Bone marrow (tissue), 2 donors: ENCODE measurements at places on chromosomes 6 and 20.

GRCh38 chr20:46562009-46562372 is 11.5 kb upstream of the OCSTAMP start:
- no peak for DNase-seq

DNA sequence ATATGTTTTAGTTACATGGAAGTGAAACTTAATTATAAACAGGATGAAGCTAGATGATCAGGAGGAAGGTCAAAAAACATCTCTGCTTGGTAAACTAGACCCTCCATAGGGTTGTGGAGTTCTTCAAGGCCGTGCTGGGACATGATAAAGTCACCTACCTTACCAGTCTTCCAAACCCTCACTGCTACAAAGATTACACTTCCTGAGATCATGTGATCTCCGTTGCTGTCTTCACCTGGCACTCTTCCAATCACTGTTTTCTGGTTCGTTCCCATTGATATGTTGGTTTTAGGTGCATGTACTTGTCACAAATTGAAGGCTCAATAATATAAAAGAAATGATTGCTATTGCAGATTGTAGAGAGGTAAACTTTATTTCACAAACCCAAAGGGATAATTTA is 161.5 kb upstream of the MAN1A1 start:
- DNase-seq: no peak

DNA sequence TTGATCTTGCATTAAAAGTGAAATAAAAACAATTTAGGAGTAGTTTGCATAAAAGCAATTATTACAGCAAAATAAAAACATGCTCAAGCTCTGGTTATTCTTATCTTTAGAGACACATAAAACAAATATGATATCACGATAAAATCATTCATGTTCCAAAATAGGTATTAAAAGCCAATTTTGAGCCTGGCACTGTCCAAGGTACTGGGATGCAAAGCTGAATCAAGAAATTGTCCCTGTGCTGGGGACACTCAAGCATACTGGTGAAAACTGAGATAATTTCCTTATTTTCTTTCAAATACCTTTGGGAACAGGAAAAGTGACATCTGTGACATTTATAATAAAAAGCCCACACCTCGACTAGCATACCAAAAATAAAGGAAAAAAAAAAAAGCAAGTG is 931 bp upstream of the MTCL3 start:
- DNase-seq: no peak

DNA sequence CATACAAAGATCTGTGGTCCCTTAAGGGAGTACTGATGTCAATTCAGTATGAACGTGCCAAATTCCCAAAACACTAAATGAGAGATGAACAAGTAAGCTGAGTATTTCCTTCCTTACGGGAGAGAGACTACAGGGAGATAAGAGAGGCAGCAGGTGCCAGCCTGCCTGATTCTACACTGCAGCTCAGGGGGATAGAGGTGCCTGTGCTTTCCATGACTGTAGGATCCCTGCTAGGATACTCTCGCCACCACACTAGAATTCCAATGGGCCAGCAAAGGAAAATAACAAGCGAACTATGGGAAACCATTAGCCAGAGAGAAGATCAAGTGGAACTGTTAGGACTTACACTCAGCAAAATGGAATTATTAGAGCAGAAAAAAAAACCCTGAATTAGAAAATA is 198.5 kb upstream of the BTBD3 start:
- DNase-seq: no peak

DNA sequence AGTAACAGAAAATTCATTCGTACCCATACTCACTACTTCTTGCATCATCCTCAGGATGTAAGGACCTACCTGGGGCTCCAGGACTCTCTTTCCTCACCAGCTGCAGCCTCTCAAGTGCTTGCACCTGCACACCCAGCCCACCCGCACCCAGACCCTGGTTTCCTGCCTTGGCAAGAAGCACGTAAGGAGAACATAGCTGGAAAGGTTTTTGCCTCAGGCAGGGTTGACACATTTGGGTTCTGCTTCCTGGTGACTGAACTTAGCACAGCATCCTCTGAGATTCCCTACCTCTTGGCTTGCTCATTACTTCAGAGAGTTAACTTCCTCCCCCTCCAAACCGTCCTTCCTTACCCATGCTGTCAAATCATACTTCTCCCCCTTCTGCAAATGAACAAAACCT is 556.9 kb downstream of the CD83 start:
- DNase-seq: no peak

DNA sequence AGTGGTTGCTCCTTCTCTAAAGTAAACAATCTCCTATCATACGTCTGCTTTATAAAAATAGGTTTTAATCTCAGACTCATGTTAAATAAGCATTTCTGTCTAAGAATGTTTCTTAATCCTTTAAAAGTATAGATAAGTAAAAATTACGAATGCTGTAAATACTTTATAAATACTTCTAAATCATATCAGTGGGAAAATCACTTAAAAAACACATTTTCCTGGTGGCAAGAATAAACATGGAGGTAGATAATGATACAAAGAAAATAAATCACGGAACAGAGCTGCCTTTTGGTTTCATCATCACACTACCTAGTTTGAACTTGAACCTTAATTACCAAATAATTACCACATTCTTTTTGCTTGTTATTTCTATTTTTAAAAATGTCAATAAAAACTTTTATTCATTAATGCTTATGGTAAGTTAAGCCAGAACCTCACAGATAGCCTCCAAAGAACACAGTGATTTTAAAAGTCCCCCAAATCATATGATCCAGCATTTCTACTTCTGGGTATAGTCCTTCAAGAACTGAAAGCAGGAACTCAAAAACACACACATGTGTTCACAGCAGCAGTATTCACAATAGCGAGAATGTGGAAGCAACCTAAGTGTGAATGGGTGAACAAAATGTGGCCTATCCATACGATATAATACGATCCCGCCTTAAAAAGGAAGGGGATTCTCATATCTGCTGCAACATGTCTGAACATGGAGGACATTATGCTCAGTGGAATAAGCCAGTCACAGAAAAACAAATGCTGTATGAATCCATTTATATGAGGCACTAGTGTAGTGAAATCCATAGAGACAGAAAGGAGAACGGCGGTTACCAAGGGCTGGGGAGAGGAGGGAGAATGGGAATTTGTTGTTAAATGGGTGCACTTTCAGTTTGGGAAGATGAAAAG is 72.4 kb downstream of the SLC22A23 start:
- no peak for DNase-seq

- DNase-seq: no peak
Observed at GRCh38 chr6:130359736-130360135, 6.1 kb upstream of the TMEM200A start.

DNA sequence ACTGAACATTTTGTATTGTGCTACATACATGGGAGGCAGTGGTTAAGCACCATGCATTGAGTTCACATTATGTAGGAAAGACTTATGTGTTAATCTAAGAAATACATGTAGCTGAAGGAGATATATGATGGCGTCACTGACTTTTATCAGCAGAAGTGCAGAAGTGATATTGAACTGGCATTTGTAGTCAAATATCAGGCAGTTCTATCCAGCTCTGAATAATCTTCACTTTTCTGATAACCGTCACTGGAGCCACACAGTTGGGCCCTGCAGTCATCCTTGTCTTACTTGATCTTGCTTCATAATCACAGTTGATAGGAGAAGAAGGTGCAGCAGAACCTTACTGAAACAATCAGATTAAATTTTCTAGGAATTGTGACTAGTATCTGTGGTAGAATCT is 26.4 kb downstream of the CRISP1 start:
- DNase-seq: no peak

DNA sequence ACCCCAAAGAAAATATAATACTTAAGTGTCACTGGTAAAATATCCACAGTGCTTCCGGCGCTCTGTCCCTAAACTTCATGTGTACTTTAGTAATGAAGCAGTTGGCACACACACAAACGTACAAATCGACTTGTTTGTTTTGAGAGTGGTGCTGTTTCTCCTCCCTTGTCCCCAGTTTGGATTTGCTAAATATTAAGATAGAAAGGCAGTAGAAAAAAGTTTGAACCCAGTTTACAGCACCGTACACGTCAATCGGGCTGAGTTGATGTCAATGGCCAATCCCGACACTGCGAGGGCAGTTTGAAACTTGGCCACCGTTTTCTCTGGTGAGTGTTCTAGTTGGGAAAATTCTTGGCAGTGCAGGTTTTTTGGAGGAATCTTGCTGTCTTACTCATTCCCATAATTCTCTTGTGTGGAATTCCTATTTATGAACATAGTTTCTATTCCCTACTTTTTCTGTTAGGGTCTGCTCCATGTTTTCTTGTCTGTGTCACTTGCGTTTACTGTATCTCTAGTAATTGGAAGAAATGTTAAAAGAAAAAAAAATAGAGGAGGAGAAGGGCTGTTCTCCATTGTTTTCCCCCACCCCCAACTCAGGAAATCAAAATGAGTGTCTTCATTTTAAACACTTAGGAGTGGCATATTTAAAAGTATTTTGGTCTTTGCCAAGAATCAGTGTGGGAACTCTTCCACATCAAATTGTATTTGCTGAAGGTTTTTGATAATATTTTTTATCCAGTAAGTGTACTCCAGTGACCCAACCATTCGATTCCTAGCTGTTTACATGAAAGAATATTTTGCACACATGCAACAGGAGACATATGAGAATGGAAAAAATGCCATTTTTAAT is 72.3 kb downstream of the OR2B2 start:
- DNase-seq: no peak
